Stomach (tissue), 19 donors: ENCODE measurements at places on chromosomes 13 and 19. TPM values are rescaled to one million over a fixed set of nuclear protein-coding genes. Genes with fewer than 3 reads are reported as not detected.

DNA sequence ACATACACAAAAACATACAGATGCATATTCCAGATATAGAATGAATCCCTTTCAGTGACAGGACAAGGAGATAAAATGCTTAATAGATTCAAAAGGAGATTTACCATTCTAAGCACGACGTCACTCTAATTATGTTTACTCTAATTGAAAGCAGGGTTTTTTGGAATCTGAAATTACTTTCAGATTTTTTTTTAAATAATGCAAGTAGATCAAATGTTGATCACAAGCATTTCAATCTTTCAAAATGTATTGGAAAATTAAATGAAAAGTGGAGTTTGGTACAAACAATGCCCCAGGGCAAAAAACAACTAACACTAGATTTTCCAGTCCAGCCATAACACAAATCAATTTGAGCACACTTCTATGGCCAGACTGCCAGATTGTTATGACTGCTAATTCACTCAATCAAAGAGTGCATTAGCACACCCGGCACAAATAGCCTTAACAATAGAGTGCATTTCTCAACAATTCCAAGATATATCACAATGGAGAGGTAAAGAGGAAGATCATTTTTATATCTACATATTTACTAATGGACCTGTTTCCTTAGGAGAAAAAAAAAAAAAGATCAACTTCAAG lies 4.3 kb upstream of the DACH1 start:
- no peak for DNase-seq

- peak; percentile 40 for DNase-seq
These were observed 120.1 kb downstream of the RGCC start for GRCh38 chr13:41577436-41577835.

GRCh38 chr13:95920485-95920884 lies 132.7 kb downstream of the UGGT2 start:
- DNase-seq, result no peak

GRCh38 chr13:84658491-84659358 lies 776.5 kb upstream of the SLITRK1 start:
- no peak for DNase-seq

- DNase-seq, result peak; percentile 89
These were observed 6.3 kb downstream of the ERICH4 start for GRCh38 chr19:41449079-41449864.

DNA sequence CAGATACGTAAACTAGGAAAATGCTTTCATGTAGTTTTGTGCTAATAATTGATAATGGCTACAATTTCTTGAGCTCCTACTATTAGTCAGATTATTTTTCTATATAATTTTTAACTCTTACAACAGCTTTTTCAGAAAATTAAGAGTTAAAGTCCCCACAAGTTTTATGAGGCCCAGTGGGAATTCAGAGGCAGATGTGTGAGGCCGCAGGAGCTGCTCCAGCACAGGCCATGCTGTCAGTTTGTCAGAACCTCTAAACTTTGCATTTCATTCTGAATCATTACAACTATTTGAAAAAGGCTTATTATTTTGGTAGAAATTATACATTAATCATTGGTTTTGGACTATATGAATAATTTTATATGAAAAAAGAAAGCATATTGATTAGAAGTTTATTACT lies 370.8 kb downstream of the MYO16 start:
- DNase-seq, result no peak

Gene CD70
- total RNA-seq, result not detected

Gene ADGRE3
- not detected for total RNA-seq

Gene RNF113B
- total RNA-seq, result not detected

Gene ZNF610
- total RNA-seq, result 2.2 TPM
